Inflammatory macrophage (primary cell): ENCODE measurements at places on chromosomes 13 and 19.

DNA sequence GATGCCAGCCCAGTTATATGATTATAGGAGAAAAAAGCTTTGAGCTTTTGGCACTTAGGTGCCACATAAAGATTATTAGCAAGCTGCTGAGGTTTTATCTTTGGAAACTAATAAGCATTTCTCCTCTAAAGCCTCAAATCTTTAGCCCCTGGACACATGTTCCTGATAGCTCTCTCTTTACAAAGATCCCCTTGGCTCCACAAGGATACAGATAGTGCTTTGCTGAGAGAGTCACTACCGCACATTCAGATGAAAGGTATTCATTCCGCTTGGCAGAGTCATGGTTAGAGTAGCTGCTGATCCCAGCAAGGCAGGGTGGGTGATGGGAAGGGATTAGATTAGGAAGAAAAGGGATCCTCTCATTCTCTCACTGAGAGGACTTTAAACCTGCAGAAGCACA, 28.2 kb upstream of the PSG7 start:
- no peak for DNase-seq

DNA sequence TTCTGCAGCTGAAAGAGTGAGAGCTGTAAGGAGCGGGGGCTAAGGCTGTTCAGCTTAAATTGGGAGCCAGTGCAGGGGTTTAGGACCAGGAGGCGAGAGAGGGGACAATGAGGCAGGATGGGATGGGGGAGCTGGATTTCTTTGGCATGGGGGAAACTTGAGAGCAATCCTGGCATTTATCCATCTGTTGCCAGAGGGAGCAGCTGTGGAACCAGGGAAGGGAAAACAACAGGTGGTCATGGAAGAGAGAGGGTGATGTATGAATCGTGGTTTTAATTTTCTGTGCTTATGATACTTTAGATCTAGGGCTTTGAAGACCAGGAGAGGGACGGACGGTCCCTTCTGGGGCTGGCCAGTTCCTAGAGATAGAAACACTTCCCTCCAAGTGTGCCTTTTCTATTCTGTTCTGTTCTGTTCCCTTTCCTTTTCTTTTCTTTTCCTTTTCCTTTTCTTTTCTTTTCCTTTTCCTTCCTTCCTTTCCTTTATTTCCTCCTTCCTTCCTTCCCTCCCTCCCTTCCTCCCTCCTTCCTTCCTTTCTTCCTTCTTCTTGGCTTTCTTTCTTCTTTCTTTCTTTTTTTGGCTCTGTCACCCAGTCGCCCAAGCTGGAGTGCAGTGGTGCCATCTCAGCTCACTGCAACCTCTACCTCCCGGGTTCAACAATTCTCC, 16.0 kb upstream of the CCL25 start:
- DNase-seq, result no peak

DNA sequence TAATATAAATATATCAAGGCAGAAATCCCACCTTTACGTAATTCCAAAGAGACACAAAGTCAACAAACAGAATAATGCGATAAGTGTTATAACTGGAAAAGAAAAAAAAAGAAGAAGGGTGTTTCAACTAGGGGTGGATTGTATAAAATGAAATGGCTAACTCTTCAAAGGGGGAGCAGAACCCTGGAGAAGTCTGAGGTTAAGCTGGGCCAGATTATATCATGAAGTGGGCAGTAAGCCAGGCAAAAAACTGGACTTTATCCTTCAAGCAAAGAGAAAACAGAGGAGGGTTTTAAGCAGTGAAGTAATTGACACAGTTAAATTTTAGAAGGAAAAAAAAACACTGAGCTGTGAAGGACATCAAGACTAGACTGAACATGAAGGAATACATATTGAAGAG, 41.9 kb downstream of the TBC1D4 start:
- DNase-seq, result no peak

GRCh38 chr13:44068737-44069136, 189.0 kb downstream of the LACC1 start:
- DNase-seq, result no peak

DNA sequence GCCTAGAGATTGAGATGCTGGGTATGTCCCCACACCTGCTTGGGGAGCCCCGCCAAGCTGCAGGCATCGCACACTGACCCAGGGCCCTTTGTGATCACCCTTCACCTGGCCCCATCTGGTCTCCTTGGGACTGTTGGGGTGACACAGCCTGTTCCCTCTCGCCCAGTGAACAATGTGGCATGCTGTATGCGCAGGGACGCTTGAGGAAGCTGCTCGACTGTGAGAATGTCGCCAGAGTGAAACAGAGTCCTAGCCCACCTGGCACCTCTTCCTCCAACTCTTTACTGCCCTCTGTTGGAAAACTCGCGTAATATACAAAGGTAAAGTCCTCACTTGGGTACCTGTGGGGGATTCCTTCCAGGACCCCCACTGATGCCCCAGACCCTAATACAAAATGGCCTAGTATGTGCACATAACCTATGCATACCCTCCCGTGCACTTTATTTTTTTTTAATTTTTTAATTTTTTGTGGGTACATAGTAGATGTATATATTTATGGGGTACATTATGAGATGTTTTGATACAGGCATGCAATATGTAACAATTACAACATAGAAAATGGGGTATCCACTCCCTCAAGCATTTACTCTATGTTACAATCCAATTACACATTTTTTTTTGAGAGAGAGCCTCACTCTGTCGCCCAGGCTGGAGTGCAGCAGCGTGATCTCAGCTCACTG, 9.0 kb downstream of the BLOC1S3 start:
- no peak for DNase-seq

DNA sequence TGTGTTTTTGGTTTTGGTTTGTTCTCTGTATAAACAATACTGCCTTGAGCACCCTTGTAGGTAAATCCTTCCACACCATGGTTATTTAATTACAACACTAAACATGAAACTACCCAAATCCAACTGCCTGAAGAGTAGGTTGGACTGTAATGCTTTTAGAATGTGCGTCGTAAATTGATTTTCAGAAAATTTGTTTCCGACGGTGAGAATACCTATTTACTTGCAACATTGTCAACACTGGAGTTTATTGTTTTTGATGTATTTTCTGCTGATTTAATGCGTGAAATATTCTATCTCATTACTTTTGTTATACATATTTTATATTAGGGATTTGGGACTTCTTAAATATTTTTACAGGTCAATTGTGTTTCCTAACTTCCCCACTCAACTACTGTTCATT, 48.2 kb downstream of the ADGRE1 start:
- DNase-seq, result no peak
